NT2/D1 (cell line): ENCODE measurements at places on chromosomes 1 and 21.

- no peak for DNase-seq
Measured at GRCh38 chr1:200242110-200243041, 167.5 kb downstream of the ZNF281 start.

- no peak for DNase-seq
Measured at GRCh38 chr1:203045821-203046594, 19.7 kb downstream of the PPFIA4 start.

- DNase-seq: no peak
Measured at GRCh38 chr21:38957575-38958322, 152.0 kb downstream of the ETS2 start.

GRCh38 chr1:244768804-244769203, 66.7 kb upstream of the COX20 start:
- DNase-seq: no peak

DNA sequence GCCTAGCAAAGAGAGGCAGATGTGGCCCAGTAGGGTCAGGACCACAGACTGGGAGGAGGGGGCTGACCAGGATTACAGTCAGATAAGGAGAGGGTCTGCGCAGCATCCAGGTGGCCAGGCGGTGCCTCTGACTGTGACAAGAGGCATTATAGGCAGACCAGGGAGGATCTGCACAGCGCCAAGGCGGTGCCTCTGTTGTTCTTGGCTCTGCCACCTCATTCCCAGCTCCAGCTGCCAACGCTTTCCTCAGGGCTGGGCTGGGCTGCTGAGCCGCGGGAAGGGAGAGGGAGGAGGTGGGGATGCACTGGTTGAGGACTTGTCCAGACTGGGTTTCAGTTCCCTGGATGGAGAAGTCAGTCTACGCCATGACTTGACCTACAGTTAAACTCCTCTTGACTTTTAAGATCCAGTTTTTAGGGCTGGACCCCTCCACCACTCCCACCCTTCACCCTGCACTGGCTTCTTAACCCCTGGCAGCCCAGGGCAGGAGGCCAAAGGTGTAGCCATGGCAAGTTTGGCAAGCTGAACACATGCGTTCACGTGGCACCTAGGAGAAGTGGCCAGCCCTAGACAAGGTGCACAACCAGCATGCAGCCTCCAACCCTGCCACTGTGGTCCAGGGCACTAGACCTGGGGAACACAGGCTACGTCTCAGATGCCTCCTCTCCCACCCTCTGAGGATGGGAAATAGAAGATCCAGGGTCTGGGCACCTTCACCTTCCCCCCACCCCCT, 4.5 kb upstream of the CRABP2 start:
- no peak for DNase-seq

GRCh38 chr1:82197606-82198005, 396.9 kb downstream of the ADGRL2 start:
- no peak for DNase-seq

GRCh38 chr21:33734291-33734690, 92.0 kb downstream of the ITSN1 start:
- no peak for DNase-seq

DNA sequence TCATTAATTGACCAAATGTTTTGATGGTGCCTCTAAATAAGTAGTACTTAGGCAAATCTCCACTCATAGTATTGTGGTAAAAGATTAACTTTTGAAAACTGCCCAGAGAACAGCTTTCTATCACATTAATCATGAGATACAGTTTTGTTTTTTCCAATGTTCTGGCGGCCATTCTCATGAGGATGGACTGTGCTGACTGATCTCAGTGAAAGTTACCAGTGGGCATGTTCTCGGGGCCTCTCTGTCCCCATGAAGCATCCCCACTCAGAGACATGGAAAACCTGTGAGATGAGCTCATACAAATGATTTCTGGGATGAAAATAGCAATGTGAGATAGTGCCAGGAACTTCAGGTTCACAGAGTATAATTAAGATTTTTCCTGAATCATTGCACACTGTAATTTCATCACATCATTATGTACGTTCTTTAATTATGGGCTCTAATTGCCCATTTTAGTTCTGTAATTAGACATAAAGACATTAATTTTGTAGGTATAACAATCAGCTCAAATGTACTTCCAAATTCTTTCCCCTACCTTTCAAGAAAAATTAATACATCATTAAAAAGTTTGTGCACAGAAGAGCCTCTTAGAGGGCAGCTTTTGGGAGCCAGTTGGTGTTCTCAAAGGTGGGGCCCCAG, 40.5 kb downstream of the DDR2 start:
- DNase-seq: no peak

DNA sequence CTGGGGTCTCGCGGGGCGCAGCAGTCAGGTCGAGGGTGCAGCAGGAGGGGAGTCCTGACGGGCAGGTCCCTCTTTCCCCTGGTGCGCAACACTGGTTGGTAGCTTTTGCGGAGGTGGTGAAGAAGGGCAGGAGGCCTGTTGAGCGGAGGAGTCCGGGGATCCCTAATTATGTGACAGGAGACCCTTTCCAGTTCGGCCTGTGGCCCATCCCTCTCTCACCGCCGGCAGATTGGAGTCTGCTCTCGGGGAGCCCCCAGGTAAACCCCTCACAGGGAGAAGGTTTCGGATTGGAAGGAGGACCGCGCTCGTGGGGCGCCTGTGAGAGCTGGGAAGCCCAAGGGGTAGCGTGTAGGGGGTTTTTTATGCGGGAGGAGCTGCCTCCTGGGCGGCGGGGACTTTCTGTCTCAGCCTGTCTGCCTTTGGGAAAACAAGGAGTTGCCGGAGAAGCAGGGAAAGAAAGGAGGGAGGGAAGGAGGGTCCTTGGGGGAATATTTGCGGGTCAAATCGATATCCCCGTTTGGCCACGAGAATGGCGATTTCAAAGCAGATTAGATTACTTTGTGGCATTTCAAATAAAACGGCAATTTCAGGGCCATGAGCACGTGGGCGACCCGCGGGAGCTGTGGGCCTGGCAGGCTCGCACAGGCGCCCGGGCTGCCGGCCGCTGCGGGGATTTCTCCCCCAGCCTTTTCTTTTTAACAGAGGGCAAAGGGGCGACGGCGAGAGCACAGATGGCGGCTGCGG, 9.5 kb downstream of the SIM2 start:
- DNase-seq: no peak
